Kasumi-1 (cell line): ENCODE measurements at places on chromosomes 7 and 10.

GRCh38 chr10:122531939-122532338 is 28.6 kb upstream of the DMBT1 start:
- DNase-seq: no peak

DNA sequence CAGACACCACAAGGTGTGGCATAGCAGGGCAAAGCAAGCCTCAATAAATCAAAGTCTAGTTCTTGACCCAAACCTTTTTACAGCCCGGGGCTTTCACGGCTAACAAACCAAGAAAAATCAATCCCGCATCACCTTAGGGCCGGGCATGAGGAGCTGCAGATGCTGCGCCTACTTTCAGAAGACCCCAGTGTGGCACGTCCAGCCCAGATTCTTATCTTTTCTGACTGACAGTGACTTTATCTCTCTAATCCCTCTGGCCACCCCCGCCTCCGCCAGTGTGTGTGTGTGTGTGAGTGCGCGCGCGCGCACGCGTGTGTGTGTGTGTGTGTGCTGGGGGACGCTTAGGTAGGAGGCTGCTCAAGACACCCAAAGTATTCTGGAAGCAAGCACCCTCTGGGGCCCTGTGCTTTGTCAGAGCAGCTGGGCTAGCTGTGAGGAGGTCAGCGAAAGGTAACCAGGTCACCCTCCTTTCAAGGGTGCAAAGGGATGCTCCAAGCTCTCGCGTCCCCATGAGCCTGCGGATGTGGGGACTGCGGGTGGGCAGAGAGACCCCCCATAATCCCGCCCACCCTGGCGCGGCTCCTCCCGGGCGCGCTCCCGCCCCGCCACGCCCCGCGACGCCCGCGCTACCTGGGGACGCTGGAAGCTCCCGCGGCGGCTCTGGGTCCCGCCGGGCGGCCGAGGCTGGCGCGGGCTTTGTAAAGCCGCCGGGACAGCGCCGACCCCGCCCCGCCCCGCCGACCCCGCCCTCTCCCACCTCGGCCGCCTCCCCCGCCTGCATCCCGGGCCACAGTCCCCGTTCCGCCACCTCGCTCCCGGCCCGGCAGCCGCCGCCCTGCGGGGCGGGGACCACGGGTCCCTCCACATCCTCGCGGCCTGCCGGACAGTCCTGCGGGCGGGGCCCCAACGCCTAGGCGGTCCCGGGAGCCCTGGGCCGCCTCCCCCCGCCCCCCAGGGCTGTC is 57.1 kb upstream of the RHOBTB1 start:
- no peak for DNase-seq

DNA sequence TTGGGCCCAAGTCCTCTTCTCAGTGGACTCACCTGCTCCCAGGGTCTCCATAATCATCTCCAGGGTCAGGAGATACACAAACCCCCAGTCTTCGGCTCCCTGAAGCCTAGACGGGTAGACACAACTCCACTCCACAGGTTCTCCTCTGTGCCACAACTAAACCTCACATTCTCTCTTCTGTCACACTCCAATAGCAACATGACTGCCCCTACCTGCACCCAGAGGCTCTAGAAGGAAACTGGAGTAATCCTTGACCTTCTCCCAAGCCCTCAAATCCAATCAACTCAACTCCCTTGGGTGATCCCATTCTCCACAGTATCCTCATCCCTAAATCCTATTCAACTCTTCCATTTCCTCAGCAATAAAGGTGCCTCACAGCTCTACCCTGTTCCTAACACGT is 16.2 kb downstream of the HNRNPF start:
- DNase-seq: no peak

GRCh38 chr10:16756561-16757221 is 60.5 kb downstream of the RSU1 start:
- no peak for DNase-seq

- DNase-seq: no peak
These were observed 34.0 kb downstream of the LUC7L2 start for GRCh38 chr7:139393621-139394211.

DNA sequence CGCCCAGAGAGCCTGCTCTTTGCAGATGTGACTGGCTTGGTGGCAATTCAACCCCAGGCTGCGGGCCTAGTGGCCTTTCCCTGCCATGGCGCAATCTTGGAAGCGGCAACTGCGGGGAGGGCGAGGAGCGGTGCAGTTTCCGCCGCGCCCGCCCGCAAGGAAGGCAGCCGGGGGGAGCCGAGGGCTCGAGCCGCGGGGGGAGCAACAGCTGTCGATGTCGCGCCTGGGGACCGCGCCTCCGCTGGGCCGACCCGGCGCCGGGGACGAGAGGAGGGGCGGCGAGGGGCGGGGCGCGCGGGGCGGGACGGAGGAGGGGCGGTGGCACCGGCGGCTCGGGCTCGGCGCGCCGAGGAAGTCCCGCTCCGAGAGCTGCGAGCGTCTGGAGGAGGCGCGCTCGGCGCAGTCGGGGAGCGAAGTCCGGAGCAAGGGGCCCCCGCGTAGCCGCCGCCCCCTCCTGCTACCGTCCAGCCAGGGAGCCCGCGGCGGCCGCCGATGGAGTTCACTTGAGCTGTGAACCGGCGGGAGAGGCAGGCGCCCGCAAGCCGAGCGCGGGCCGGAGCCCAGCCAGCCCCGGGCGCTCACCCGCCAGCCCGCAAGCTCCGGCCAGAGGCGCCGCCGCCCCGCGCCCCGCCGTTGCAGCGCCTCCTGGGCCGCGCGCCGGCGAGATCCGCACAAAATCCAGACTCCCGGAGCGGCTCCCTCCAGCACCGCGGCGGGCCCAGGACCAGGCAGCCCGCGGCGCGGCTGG is 438.1 kb upstream of the GALNT17 start:
- DNase-seq: peak; percentile 3

DNA sequence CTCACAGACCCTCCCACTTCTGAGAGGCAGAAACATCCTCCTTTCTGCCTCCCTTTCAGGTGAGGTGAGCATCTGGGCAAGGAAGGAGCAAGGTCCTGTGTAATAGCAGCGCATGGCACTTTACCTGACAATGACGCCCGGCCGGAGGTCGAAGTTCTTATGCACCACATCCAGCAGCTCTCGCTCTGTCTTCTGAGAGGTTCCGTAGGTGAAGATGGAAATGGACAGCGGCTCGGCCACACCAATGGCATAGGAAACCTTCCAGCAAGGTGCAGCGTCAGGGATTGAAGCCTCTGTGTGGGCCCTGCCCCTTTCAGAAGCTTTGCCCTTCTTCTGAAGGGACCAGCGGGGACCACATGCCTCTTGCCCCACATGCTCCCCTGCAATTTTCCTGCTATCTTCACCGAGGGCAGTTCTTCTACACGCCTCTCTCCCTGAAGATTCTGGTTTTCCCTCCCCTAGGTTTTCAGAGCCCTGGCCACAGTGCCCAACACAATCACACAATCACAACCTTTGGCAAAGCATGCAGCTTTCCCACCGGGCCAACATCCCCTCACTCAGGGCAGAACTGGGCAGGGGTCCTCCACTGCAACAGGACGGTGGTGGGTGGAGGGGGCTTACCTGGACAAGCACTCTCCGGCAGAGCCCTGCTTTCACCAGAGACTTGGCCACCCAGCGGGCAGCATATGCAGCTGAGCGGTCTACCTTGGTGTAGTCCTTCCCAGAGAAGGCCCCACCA is 14.9 kb downstream of the MAT1A start:
- DNase-seq: no peak

DNA sequence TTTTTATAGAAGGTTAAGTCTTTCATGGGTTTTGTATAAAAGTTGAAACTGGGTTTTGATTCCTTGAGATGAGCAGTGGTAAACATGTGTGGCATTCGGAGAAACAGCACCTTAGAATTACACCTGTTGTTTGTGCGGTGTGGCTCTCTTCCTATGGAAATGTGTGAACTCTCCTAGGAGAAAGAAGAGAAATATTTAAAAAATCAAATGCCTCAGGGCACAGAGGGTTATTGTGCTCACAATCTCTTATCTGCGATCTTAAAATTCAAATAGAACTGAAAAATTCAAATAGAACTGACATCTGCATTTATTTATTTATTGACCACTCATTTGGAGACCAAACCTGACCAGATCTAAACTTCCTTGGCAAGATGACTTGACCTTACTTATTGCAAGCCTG is 18.1 kb upstream of the NRP1 start:
- DNase-seq: no peak

DNA sequence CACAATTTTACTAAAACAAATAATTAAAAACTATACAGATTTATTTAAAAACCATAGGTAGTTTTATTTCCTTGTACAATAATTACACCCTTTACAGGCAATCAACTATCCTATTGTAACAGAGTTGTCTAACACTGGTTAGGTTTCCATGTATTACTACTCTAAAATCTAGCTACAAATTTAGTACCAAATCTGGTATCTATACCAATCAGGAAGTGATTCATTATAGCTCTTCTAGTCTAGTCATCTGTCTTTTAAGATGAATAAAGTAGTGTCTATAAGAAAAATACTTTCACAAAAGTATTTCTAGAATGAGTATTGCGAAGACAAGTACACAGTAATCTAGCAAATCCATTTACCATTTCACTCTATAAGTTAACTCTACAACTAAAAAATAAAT is 16.9 kb downstream of the ZNF800 start:
- no peak for DNase-seq

DNA sequence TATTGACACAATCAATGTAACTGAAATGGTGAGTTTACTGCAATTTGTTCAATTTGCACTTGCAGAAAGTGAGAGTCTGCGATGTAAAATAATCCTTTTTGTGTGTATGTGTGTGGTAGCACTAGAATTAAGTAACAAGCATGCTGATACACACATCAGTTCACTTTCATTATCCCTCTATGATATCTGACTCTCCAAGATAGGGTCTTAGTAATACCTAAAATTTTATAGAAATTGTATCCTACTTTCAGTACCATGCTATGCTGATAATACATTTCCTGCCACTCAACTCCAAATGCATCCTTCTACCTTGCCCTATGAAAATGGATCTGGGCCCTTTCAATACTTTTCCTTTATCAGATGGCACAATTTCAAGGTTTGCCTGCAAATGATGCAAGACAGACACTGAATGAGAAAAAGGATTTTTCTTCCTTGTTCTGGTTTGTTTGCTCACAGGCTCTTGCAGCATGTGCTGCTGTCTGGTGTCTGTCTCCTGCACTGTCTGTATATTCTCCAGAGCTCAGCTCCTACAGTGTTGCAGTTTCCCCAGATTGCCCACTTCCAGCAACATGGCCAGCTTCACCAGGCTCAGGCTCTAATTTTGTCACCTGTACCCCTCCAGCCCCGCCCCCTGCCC is 297.9 kb upstream of the HGF start:
- DNase-seq: no peak

GRCh38 chr7:70415179-70415972 is 716.6 kb upstream of the GALNT17 start:
- DNase-seq: no peak
